ENCODE measurements at places on chromosomes 11 and 22. TPM values are rescaled to one million over a fixed set of nuclear protein-coding genes. Genes with fewer than 3 reads are reported as not detected.
A peak's percentile ranks its signal among the peaks of the same experiment; 100 is the strongest.

Gene MYRF
- 1.5 TPM for total RNA-seq

Gene SELENOM
- 53.7 TPM for total RNA-seq

- no peak overlapping the region for H3K4me3 ChIP-seq
- no peaks in the 10 kb centered on the region for H3K36me3 ChIP-seq
- no peak for DNase-seq
These were observed 11.2 kb downstream of the C22orf31 start for GRCh38 chr22:29050457-29050856.

Gene GPR83
- not detected for total RNA-seq

- no peak for DNase-seq
- no peaks in the 10 kb centered on the region for H3K4me1 ChIP-seq
- H3K4me3 ChIP-seq, result no peak overlapping the region
- H3K27me3 ChIP-seq, result peaks cover 52% of the 10 kb centered on the region
- no peak overlapping the region for H3K27ac ChIP-seq
These were observed 66.4 kb downstream of the ZNRF3 start for GRCh38 chr22:28949788-28950187.

DNA sequence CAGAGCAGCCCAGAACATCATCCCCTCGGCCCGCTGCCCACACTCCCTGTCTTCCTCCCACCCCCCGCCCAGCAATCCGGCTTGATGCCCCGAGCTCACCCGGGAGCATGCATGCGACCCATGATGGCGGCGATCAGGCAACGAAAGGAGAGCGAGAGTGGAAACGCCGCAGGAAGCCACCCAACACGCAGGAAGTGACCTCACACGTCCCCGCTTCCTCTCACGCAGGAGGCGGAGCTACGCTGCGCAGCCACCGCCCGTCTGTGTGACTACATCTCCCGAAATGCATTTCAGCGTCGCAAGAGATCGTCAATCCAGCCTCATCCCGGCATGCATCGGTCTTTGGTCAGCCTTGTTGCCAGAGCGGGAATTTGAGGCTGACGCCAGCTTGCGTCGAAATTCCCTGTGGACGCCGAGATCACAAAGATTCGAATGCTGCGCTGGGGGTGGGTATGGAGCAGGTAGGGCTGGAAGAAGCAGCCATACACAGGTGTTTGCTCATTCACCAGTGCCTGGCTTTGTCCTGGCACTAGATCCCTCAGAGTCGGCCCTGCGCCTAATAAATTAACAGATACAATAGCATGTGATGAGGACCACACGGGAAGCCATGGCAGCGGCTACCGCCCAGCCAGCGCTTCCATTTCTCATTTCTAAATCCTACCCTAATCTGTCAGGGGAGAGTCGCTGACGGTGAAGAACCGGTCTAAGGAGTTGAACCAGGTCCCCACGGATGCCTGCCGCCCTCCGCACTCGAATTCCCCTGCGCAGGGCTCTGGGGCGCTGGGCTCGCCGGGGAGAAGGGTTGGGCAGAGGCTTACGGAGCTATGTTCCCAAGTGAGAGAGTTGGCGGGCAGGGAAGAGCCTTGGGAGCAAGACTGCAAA, at the start of gene RPS13:
TSS of gene RPS13 (minus strand) at position 148 of the 882 bp plus-strand sequence. CDS start at position 122, 26 bp downstream.
- H3K4me3 ChIP-seq, result peak within 1 kb of the TSS; percentile 98
- peaks cover 26% of the 10 kb centered on the region for H3K36me3 ChIP-seq
- peak; percentile 92 for DNase-seq
- no peaks in the 10 kb centered on the region for H3K27me3 ChIP-seq
- peak within 1 kb of the TSS; percentile 88 for H3K27ac ChIP-seq
- H3K4me1 ChIP-seq, result peaks cover 27% of the 10 kb centered on the region

DNA sequence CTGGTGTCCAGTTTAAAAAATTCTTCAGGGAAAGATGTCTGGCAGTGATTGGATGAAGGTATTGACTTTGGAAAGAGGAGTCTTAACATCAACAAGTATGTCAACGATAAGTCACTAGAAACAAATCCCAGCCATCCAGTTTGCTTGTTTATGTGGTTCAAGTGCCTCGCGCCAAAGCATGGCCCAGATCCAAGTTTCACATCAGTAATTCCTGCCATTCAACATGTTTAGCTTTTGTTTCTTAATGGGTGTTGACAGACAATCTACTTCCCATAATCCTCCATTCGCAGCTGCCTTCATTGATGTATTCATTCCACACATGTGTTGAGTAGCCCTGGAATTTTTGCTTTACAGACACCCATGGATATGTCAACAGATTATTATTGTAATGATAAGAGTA, 77.8 kb downstream of the UBASH3B start:
- peaks cover 47% of the 10 kb centered on the region for H3K4me1 ChIP-seq
- H3K27ac ChIP-seq, result no peak overlapping the region
- H3K27me3 ChIP-seq, result no peaks in the 10 kb centered on the region

Gene BCO2
- 1.7 TPM for total RNA-seq

- H3K36me3 ChIP-seq, result no peaks in the 10 kb centered on the region
- H3K27me3 ChIP-seq, result peaks cover 50% of the 10 kb centered on the region
- H3K27ac ChIP-seq, result no peak overlapping the region
- H3K4me3 ChIP-seq, result no peak overlapping the region
These were observed 2.9 kb upstream of the FBLN1 start for GRCh38 chr22:45499746-45500145.
